ENCODE measurements at places on chromosomes 6 and 20.

GRCh38 chr6:142507065-142507464 lies 205.3 kb downstream of the ADGRG6 start:
- DNase-seq: no peak

- no peak for DNase-seq
Observed at GRCh38 chr6:122400121-122400450, 634 bp downstream of the HSF2 start.

- DNase-seq: no peak
Observed at GRCh38 chr6:149899486-149899885, 1.6 kb upstream of the RAET1E start.

DNA sequence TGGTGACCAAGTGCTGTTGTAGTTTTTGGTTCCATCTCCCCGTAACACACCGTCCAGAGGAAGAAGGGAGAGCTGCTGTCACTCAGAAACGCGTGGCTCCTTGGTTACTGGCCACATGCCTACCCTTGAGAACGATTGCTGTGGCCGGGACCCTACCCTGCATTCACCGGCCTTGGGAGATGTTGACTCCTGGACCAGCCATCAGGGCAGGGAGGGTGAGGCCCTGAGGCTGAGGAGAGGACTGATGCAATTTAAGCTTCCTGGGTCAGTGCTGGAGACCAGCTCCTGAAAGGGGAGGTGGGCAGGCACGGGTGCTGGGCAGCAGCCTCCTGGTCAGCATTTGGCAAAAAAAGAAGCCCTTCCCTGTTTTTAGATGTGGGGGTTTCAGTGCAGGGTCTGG lies 31.5 kb downstream of the ERMARD start:
- no peak for DNase-seq

DNA sequence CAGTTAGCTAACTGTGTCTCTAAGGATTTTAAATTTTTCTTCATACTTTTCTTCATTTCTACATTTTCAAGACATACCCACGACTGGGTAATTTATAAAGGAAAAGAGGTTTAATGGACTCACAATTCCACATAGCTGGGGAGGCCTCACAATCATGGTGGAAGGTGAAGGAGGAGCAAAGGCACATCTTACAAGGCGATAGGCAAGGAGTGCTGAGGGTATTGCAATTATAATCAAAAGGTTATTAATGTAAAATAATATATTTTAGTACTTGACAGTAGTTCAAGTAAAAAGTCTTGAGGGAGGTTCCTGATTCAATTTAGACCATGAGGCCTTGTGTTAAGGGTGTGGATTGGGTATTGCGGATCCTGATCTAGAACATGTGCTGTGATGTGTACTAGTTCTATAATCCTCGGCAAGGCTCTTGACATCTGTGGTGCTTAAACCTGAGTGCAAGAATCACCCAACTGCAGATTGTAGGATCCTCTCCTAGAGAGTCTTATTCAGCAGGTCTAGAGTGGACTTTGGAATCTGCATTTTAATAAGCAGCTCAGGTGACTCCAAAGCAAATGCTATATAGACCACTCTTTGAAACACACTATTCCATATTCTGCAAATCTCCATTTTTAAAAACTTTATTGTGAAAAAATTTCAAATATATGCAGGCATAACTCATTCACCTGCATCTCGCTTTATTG lies 7.2 kb upstream of the ABCC10 start:
- no peak for DNase-seq

GRCh38 chr6:41608443-41609151 lies 29.7 kb upstream of the MDFI start:
- DNase-seq: no peak

DNA sequence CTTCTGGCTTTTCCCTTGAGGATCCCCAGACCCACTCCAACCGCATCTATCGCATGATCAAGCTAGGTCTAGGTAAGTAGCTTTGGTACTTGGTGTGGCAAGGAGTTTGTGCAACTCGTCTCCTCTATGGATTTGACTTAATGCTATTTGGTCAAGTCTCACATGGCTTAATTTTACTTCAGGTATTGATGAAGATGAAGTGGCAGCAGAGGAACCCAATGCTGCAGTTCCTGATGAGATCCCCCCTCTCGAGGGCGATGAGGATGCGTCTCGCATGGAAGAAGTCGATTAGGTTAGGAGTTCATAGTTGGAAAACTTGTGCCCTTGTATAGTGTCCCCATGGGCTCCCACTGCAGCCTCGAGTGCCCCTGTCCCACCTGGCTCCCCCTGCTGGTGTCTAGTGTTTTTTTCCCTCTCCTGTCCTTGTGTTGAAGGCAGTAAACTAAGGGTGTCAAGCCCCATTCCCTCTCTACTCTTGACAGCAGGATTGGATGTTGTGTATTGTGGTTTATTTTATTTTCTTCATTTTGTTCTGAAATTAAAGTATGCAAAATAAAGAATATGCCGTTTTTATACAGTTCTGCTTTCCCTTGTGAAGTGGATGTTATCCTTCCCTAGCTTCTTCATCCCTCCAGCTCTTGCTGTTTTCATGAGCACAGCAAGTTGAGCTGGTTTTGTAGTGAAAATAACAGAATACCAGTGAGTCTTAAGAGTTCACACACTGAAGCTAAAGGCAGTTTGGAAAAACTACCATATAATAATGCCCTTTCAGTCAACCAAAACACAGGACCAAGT lies 3.8 kb downstream of the SLC35B2 start:
- no peak for DNase-seq

Measured in activated CD8-positive, alpha-beta memory T cell treated with anti-CD3 and anti-CD28 coated beads for 4 hours (primary cell).